Muscle of arm (tissue), 14 donors: ENCODE measurements at places on chromosomes 5 and 9.
A peak's percentile ranks its signal among the peaks of the same experiment; 100 is the strongest.

DNA sequence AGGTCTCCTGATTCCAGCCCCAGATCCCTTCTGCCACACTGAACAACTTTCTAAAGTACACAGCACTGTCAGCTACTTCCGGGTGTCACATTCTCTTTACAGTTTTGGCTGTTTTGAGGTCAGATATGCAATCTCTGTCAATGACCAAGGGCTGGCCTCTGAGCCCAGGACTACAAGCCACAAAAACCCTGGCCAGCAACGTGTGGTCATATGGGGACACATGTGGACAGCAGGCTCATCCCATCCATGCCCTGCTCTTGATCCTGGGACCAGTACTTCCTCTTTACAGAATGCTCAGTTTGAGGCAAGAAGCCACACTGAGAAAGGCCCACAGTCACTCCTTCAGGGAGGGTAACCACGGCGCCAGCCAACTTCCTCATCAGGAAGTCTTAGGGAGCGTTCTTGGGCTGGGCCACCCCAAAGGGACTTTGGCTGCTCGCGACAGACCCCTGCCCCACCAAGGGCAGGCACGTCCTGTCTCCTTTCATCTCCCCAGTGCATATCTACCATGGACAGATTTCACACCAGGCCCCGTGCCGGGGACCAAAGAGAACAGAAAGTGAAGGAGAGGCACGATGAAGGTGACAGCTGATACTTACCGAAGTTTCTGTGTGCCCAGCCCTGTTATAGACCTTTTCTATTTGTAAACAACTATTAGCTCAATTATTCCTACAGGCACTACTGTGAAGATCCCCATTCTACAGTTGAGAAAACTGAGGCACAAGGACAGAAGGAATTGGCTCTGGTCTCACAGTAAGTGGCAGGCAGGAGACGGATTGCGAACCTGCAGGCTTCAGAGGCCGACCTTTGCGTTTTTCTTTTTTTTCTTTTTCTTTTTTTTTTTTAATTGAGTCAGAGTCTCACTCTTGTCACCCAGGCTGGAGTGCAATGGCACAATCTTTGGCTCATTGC lies 37.3 kb downstream of the STK10 start:
- no peak for DNase-seq

GRCh38 chr9:82810915-82811314 lies 252.0 kb downstream of the RASEF start:
- DNase-seq = no peak

GRCh38 chr5:81525690-81526089 lies 131.8 kb upstream of the ACOT12 start:
- DNase-seq = no peak

- no peak for DNase-seq
These were observed 186.7 kb upstream of the ELL2 start for GRCh38 chr5:96148376-96148775.

- DNase-seq = peak; percentile 92
These were observed 1.8 kb upstream of the ENTPD2 start for GRCh38 chr9:137055385-137056364.
